Epithelial cell of esophagus (primary cell): ENCODE measurements at places on chromosomes 16 and 17.
A peak's percentile ranks its signal among the peaks of the same experiment; 100 is the strongest.

DNA sequence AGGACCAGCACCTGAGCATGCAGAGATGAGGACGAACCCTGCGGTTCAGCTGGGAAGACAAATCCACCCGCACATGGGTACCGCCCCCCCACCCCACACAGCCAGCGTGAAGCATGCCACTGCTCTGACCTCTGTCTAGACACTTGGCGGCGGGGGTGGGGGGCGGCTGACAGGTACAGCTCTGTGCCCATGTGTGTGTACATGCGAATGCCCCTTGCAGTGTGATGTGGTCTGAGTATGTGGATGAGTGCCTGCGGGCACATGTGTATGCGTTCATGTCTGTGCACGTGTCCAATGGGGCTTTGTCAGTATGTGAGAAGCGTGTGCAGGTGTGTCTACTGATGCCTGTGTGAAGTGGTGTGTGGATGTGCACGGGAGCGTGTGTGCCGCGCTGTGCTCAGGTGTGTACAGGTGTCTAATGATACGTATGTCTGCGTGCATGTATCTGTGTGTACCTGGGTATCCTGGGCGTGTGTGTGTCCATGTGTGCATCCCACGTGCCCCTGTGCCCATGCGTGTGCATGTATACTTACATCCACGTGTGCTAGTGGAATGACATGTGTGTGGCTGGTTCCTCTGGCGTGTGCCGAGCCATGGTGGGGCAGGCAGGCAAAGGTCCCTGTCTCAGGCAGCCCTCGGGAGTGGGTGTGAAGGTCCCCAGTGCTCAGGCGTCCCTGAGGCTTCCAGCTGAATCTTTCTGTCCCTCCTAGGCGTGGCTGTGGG is 636 bp upstream of the RAP1GAP2 start:
- no peak for DNase-seq

DNA sequence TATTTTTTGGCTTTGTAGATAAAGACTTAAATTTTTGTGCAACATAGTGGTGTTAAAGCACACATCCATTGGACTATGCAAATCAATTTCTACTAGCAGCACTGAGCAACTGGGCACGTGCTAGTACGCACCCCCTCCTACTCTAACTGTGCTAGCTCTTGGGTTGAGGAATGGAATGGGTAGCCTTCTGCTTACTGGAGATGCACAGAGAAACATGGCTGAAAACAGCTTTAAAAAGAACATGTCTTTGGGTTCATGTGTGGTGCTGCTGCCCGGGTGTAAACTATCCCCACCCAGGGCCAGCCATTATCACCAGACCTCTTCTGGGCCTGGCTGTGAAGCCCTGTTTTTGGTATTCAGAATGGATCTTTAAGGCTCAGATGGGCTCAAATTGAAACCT is 7.3 kb downstream of the ESRP2 start:
- DNase-seq: no peak

- DNase-seq: peak; percentile 12
Measured at GRCh38 chr17:65660947-65661346, 99.5 kb upstream of the AXIN2 start.

DNA sequence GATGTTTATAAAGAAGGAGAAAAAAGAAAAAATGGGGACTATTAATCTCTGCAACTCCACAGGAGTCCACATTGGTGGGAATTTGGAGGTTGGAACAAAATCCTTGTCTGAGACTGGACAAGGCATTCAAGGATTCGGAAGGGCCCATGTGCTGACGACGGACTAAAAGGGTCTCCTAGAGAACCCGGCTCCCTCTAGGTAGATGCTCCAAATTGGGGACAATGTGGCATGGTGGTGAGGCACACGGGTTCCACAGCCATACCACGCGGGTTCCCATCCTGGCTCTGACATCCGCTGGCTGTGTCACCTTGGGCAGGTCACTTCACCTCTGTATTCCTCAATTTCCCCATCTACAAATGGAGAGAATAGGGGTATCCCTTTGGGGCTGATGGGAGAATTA is 227.4 kb downstream of the C16orf78 start:
- DNase-seq: no peak

DNA sequence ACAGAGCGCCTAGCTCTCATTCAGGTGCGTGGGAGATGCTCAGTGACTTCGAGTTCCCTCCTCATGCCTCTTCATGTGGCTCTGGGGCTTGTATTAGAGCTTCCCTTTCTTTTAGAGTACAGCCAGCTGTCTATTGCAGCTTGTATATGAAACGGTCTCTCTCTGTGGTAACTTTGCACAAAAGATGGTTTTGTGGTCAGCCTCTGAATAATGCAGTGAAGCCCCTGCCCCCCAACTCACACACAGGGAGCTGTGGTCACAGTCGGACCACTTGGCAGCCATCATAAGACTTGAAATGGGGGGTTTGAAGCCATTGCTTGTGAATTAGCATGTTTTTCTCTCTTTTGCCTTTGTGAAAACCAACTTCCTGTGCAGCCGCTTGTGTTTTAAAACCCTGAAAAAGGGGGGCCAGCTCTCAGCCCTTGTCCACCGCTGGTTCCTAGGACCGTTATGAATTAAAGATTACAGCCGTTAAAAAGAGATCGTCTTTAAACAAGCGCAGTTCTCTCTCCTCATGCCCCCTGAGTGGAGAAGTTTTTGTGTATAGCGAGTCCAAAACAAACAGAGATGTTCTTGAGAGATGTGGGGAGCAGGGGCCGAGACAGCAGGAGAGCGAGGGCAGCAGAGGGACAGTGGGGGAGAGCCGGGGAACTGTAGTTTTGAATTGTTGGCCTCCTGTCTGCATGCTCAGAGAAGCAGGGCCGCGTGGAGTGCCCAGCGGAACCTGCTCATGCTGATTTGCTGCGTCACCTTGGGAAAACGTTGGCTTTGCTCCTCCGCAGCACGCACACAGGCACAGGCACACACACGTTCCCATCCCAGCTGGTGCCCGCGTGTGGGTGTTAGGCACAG is 199.0 kb downstream of the MSI2 start:
- peak; percentile 40 for DNase-seq

GRCh38 chr16:64445245-64445644 is 676.6 kb downstream of the CDH11 start:
- DNase-seq: no peak

DNA sequence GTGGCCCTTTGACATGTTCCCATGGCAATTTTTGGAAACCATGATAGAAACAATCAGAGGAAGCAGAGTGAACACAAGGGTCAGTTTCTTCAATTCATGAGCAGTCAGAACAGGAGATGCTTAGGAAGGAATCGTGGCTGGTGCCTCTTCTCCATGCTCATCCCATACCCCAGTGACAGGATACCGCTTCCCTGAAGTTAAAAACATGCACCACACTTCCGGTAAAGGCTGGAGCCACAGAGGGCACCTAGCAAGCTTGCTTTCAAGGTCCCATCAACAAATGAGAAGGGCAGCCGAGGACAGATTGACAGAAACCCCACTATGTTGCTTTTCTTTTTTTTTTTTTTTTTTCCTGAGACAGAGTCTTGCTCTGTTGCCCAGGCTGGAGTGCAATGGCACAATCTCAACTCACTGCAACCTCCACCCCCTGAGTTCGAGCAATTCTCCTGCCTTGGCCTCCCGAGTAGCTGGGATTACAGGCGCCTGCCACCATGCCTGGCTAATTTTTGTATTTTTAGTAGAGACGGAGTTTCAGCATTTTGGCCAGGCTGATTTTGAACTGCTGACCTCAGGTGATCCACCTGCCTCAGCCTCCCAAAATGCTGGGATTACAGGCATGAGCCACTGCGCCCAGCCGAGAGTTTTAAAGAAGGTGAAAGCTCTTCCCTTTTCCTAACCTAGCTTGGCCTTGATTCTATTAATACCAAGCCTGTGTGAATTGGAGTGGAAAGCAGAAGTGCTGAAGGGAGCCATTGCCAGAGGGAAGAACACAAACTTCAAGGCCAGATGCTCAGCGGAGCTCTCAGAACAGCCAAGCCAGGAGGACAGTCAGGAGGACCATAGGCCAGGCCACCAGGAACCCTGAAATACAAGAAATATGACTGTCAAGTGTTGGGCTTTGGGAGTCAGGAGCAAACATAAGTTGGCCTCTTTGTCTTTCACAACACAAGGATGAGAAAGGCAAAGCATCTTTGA is 16.6 kb downstream of the GP2 start:
- no peak for DNase-seq

DNA sequence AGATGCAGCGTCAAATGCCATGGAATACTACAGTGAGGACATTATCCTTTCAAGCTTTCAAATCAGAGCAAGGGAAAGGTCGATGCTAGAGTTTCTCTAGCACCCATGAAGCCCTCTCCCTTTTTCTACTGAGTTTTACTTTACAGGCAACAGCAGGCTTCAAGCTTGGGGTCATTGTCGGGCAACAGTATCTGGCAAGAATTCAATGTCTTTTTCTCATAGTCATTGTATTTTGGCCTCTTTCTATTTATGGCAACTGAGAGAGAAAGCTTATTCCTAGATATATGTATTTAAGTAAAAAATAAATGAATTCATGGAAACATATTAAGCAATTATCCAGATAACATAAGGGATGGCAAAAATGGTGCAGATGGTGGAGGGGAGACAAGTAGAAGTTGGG is 364 bp upstream of the CETP start:
- no peak for DNase-seq

- DNase-seq: peak; percentile 45
Measured at GRCh38 chr17:8151641-8152111, 528 bp downstream of the PER1 start.

DNA sequence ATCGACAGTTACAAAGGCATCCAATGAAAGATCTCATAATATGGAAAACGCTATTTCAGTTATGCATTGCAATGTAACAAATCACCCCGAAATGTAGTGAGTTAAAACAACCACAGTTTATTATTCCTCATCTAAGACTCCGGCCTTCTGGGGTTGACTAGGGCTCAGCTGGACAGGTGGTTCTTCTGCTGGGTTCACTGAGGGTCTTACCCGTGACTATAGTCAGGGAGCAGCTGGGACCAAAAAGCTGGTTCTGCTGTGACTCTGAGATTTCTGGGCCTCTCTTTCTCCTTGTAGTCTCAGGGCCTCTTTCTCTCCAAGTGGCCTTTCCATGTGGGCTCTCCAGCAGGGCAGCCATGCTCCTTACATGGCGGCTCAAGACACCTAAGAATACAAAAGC is 196.0 kb downstream of the IRX3 start:
- no peak for DNase-seq

DNA sequence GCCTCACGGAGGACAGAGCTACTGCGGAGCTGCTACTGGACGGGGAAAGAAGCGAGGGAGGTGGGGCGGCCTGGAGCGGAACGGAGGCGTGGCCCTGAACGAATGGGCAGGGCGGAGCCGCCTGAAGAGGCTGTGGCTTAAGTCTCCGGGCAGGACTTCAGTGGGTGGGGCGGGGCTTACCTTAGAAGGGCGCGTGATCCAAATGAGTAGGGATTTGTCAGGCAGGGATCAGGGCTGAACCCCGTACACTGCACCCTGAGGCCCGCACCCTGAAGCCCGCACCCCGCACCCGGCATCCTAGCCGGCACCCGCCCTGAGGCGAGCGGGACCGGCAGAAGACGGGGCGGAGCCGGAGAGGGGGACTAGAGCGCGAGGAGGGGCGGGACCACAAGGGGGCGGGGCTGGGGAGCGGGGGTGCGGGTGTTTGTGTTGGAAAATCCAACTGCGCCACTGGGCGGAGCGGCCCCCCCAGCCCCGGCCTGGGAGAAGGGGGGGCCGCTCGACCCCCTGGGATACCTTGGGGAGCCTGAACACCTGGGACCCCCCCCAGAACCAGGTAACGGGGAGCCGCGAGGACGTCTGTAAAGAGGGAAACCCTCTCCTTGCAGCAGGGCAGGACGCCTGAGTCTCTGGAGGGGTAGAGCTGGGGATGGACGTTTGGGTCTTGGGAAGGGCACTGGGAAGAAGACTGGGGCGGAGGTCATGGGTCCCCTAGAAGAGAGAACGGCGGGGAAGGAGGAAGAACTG is at the start of gene KDM6B:
Gene KDM6B, plus strand, starts transcription at position 423 of the 747 bp plus-strand sequence. CDS start 11,338 bp downstream, outside the sequence.
- DNase-seq: peak; percentile 96

GRCh38 chr16:35598696-35599332 is 2139.4 kb downstream of the TP53TG3F start:
- DNase-seq: peak; percentile 3

GRCh38 chr17:43350888-43351361 is 47.9 kb upstream of the ARL4D start:
- DNase-seq: no peak

GRCh38 chr16:49499869-49500610 is 126.4 kb downstream of the C16orf78 start:
- no peak for DNase-seq

DNA sequence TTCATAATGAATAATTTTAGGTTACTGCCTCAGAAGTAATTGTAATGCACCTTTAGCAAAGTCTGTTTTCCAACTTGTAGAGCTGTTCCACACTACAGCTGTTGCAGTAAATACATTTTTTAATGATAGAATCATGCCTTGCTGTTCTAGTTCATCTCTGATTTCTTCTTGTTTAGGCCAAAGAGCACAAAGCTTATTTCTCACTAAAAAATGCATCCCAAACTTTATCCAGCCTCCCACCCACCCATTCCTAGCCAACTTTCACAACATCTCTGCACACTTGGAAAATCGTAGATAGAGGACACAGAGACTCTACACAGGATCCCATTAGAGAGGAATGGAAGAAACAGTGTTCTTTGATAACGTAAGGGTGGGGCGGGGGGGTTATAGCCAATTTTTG is 252.2 kb upstream of the DYNLRB2 start:
- no peak for DNase-seq

- DNase-seq: no peak
Measured at GRCh38 chr16:276426-277077, 808 bp upstream of the RGS11 start.

DNA sequence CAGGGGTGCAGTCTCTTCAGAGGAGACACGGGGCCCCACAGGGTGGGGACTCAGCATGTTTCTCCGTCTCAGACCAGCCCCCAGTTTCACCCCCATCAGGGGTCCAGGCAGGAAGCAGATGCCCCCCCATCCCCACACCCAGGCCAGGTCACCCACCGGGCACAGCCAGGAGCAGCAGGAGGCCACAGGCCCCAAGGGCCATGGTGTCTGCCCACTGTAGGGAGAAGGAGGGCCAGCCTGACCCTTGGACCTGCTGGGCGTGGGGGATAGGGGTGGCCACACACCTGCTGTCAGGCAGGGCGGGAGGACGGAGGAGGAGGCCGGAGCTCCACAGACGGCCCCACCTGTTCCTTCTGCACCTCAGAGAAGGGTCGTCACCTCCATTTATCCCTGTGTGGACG is at the start of gene TPSG1:
Gene TPSG1, minus strand, starts transcription at position 218 of the 401 bp plus-strand sequence. Its CDS starts 16 bp downstream, at position 202.
- no peak for DNase-seq

GRCh38 chr16:56601325-56601724 is 7.1 kb upstream of the MT2A start:
- DNase-seq: no peak
